ENCODE measurements at places on chromosomes 16 and 17.
A peak's percentile ranks its signal among the peaks of the same experiment; 100 is the strongest.

DNA sequence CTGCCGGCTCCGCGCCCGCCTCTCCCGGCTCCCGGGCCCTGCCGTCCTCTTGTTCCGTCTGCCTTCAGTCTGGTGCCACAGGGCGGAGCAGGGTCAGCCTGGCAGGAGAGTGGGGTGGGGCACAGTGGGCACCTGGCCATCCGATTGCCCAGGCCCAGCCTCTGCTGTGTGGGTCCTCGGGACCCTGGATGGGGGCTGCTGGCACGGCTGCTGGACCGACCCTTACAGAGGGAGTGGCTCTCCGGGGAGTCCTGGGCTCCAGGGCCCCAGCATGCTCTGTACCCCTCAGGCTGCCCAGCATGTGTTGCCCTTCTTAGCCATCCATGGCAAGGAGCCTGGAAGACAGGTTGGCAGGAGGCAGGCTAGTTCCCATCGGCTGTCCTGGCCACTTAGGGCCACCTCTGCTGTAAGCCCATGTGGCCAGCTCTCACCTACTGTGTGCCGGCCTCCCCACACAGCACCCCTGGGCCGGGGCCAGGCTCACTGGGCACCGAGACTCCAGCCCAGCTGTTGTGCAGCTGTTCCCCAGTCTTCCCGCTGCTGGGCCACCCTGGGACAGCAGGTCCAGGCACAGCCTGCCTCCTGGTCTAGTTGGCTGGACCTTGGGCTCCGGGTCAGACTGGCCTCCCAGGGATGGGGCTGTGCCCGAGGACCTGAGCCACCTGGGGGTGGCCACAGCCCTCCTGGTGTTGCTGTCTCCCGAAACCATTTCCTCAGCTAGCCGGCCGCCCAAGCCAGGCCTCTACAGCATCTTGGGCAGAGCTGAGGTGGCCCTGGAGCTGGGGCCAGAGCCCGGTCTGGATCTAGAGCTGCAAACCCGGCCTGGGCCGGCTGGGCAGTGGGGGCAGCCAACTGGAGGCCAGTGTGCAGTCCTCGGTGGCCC, 24.9 kb downstream of the BAHCC1 start:
- DNase-seq = no peak

GRCh38 chr16:72848759-72849664, 198.9 kb downstream of the ZFHX3 start:
- peak; percentile 87 for DNase-seq

GRCh38 chr16:56320811-56321558, 104.4 kb downstream of the AMFR start:
- DNase-seq = no peak

DNA sequence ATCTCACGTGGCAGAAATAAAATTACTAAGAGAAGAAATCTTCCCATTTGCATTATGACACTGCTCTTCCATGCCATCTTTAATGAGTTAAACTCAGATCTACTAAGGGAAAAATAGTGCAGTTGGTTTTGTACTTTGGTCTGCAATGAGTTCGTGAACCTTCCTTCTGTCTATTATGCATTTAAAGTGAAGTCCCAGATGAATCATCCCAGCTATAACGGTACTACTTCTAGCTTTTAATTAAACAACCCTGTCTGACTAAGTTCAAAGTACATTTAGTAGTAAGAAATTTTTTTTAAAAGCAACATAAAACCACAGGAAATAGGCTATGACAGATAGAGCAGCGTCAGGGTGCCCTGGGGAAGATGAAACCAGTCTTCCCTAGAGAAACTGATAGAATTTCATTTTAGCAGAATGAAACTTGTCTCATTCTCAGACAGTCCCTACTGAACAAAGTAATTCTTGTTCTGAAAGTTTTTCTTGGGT, 1.8 kb downstream of the TMIGD1 start:
- DNase-seq = peak; percentile 86

- DNase-seq = no peak
Measured at GRCh38 chr17:66783656-66784381, 51.1 kb upstream of the CACNG5 start.

DNA sequence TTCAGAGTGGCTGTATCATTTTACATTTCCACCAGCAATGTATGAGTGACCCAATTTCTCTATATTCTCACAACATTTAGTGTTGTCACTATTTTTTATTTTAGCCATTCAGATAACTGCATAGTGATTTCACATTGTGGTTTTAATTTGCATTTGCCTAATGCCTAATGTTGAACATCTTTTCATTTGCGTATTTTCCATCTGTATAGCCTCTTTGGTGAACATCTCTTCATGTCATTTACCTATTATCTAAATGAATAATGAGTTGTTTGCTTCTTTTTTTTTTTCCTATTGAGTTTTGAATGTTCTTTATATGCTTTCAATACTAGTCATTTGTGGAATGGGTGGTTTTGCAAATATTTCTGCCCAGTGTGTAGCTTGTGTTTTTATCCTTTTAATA, 120.9 kb upstream of the CPHXL start:
- no peak for DNase-seq

GRCh38 chr17:3030096-3030495, 33.3 kb downstream of the OR1D5 start:
- DNase-seq = peak; percentile 86

GRCh38 chr17:21742326-21742725, 50.0 kb downstream of the KCNJ18 start:
- DNase-seq = no peak

DNA sequence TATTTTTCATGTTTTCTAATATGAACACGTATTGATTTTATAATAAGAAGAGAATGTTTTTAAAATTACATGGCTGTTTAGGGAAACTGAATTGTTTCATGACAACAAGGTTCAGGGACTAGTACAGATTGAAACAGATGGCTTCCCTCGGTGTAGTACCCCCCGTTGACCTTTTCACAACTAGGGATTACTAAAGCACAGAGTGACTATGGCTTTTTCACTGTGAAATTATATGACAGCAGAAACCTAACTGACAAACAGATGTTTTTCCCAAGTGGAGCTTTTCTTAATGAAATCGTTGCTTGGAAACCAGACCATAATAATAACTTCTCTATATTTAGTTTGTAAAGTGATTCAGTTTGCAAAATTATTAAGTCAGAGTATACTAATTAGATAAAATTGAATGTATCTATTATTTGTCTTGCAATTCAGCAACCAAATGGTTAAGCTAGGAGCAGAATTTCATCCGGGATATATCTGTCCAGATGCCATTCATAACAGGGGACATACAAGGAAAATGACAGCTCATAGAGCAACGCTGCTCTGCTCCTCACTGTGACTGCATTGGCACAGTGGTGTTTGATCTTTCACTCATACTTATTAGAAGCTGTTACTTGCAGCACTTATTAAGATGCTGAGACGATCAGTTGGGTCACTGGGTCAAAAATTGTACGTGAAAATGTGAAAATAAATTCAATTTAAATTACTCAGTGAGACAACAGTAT, 111.7 kb downstream of the TANGO6 start:
- no peak for DNase-seq

DNA sequence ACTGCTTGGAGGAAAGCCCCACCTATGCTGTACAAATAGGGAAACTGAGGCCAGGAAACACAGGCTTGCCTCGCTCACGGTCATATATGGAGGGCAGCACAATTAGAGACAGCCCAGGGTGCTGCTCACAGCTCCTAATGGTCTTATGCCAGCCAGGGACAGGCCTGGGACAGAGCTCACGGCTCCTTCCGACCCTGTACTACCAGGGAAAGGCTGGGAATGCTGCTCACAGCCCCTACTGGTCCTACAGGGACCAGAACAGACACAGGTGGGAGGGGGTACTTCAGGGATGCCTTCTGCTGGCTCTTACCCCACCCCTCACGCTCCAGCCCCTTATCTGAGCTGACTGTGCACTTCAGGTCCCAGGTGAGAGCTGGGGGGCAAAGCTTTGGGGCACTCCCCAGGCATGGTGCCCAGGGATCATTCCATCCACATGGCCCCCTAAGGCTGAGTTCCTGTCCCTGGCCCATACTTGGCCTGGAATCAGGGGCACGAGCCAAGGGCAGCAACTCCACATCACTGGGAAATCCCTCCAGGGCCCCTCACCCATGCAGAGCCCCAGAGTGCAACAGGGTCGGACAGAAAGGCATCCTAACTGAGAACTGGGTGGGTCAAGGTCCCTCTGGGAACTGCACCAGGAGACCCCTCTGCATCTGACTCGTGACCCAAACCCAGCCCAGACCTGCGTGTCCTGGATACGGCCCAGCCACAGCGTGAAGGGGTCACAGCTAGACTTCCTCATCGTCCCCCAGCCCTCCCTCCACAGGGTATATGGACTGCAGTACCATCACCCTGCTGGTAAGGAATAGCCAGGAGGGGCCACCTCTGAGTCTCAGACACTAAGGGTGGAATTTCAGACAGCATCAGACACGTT, 5.9 kb downstream of the RHBDF1 start:
- DNase-seq = no peak

- DNase-seq = no peak
Measured at GRCh38 chr16:20626966-20627365, 50.8 kb upstream of the ACSM2B start.

GRCh38 chr16:1309888-1310831, 724 bp downstream of the UBE2I start:
- peak; percentile 71 for DNase-seq

DNA sequence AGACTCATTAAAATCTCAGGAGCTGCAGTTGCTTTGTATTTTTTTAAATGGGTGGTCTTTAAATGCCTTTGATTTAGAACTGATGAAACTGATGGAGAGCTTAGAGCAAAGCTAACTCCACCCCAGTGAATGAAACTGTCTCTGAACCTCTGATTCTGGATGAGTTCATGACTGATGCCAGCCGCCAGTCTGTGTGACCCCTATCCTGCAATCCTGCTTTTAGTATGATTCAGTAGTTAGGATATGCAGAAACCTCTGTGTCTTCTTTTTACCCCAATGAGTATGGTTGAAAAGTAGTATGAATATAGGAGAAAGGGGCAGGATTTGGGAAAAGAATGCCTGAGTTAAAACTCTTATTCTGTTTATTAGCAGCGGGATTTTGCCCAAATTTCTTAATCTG, 12.3 kb upstream of the SALL1 start:
- DNase-seq = no peak

GRCh38 chr16:28087675-28088300, 24.3 kb upstream of the GSG1L start:
- DNase-seq = no peak

- DNase-seq = peak; percentile 84
Measured at GRCh38 chr16:1494129-1494640, 1.0 kb downstream of the TELO2 start.

- no peak for DNase-seq
Measured at GRCh38 chr16:85313526-85314301, 201.4 kb upstream of the CIBAR2 start.

DNA sequence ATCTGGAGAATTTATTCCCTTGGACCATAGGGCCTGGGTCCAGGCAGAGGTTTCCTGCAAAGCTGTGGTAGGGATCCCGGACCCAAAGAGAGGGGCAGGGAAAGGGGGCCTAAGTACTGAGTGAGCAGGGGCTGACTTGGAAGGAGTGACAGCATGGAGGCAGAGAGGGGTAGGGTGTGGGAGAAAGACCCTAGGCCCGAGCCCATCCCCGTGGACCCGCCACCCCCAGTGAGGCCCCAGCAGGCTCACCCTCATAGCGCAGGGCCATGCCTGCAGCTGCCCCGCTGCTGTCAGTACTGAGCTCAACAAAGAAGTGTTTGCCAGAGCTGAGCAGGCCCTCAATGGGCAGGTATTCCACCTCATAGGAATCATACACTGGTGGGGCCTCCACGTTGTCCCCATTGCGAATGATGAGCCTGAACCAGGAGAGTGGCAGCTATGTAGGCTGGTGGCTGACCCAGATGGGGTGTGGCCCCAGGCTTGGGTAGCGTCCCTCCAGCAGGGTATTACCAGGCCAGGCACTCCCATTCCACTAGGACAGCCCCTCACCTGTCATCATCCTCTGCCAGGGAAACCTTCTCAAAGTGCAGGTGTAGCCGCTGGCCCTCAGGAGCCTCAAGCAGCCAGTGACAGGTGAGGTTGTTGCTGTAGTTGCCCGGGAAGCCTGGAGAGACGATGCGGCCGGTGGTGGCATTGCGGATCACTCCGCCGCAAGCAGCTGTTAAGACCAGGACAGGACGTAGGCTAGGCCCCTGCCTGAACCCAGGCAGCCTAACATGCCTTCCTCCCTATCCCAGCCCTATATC, 9.1 kb upstream of the PHF12 start:
- DNase-seq = no peak

DNA sequence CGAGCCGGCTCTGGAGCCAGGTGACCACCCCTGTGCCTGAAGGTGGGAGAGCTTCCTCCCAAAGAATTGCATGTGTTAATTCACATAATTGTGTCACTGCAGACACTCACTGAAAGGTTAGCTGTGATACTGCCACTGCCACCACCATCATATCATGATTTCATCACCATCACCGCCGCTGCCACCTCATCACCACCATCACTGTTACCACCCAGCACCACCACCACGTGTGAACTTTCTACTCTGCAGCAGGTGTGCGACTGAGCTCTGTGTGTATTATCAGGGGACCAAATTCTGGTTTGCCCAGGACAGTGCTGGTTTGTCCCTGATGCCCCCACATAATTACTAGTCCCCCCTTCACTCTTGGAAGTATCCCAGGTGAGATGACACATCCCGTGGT, 15.2 kb downstream of the BCAR1 start:
- no peak for DNase-seq

DNA sequence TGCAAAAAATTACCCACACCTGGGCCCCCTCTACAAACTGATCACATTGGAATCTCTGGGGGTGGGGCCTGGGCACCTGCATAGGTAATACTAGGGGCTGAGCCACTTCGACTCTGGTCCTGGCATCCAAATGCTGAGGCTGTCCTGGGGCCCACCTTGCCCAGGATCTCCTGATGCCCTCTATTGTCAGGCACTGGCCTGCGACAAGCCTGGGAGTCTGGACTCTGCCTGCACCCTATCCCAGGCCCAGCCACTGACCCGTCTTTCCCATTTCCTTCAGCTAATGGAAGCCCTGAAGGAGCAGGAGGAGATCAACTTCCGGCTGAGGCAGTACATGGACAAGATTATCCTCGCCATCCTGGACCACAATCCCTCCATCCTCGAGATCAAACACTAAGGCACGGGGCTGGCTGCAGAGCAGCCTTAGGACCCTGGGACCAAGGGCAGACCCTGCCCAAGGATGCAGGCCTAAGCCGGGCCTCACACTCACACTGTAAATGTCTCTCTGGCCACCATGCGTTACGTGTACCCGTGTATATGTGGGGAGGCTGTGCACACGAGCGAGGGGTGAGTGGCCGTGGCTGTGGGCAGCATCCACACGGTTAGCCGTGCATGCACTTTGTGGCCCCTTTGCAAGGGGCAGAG, 140.0 kb downstream of the RAB11FIP4 start:
- no peak for DNase-seq

- DNase-seq = no peak
Measured at GRCh38 chr17:75559958-75560533, 27.6 kb upstream of the MYO15B start.

- DNase-seq = no peak
Measured at GRCh38 chr17:18161207-18162145, 22.2 kb upstream of the ALKBH5 start.

- no peak for DNase-seq
Measured at GRCh38 chr16:30484887-30485286, 12.3 kb downstream of the ITGAL start.

- no peak for DNase-seq
Measured at GRCh38 chr17:72702998-72703397, 389.5 kb downstream of the SLC39A11 start.
